ENCODE measurements at places on chromosomes 4 and X.
A peak's percentile ranks its signal among the peaks of the same experiment; 100 is the strongest.

- DNase-seq = no peak
Observed at GRCh38 chr4:56828784-56829535, 7.5 kb upstream of the SPINK2 start.

- no peak for DNase-seq
Observed at GRCh38 chrX:140710710-140711109, 1.2 kb downstream of the LINC00632 start.

DNA sequence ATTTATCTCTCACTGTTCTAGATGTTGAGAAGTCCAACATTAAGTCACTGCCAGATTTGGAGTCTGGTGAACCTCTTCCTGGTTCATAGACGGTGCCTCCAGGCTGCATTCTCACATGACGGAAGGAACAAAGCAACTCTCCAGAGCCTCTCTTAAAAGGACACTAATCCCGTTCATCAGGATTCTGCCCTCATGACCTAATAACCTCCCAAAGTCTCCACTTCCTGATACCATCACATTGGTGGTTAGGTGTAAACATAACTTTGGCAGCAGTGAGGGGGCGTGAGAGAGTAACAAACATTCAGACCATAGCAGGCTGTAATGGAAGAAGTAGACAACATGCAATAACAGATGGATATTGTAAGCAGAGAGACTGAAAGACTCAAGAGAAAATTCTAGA is 388.6 kb downstream of the PDHA2 start:
- no peak for DNase-seq

DNA sequence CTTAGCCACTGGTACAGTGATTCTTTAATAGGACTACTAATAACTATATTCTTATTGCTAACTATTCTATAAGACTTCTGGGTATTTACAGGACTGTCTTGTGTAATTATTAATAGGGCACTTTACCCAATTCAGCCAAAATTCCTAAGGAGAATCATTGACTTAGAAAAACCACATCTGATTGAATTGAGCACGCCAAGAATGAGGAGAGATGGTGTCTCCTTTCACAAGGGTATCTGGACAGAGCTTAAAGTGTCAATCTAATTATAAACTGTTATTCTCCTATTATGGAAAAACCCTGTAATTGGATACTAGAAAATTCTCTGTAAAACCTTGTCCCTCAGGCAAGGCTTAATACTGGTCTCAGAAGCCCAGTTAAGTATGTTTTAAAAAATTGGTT is 111.1 kb upstream of the TLL1 start:
- no peak for DNase-seq

DNA sequence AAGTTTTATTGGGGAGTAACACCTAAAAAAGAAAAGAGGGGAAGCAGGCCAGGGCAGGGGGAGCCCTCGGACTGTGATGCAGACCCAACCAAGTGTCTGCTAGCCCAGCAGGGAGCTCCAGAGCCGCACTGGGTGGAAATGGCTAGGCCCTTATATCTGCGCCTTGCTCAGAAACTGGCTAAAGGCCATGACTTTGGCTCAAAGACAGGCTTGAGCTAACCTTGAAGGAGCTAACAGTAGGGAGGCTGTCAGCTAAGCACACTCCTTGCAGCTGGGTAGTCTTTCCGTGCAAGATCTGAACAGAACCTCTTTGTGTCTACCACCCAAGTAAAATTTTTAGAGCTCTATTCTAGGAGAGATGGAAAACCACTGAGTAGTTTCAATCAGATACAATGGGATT is 43.0 kb downstream of the SEPSECS start:
- DNase-seq = no peak

DNA sequence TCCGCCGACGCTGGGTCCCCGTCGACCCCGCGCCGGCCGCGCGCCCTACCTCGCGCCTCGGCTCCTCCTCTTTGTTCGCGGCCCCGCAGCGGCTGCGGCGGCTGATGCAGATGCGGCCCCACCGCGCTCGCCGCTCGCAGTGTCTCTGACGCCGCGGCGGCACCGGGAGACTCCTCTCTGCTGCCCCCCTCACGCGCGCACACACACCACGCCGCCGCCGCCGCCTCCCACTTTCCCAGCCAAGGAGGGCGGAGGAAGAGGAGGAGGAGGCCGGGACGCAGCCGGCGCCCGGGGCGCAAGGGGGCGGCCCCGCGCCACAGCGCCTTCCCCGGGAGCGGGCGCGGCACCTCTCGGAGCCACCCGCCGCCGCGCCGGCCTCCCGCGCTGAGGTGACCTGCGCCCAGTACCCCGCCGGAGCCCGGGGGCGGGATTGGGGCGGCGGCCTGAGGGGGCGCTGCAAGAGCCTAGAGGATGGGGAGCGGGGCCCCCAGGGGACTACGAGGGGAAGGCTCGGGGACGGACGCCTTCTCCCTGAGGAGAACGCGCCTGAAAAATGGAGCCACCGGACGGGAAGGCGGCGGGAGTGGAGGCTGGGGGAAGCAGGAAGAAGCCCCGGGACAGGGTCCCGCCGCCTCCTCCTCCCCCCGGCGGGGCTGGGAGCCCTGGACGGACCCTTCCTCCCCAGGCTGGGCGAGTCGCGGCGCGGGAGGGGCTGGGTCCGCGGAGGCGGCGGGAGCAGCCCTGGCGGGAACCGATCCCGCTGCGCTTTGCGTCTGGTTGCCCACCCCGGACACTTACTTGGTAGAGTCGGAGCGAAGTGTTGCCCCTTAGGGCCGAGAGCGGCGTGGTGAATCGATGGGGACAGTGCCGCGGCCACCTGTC is at the start of gene SH3RF1:
SH3RF1 (minus strand) TSS at position 147 of the 882 bp plus-strand sequence. CDS start 1,744 bp downstream, outside the sequence.
- DNase-seq = peak; percentile 65

- DNase-seq = no peak
Observed at GRCh38 chr4:54402880-54403480, 173.9 kb downstream of the PDGFRA start.

DNA sequence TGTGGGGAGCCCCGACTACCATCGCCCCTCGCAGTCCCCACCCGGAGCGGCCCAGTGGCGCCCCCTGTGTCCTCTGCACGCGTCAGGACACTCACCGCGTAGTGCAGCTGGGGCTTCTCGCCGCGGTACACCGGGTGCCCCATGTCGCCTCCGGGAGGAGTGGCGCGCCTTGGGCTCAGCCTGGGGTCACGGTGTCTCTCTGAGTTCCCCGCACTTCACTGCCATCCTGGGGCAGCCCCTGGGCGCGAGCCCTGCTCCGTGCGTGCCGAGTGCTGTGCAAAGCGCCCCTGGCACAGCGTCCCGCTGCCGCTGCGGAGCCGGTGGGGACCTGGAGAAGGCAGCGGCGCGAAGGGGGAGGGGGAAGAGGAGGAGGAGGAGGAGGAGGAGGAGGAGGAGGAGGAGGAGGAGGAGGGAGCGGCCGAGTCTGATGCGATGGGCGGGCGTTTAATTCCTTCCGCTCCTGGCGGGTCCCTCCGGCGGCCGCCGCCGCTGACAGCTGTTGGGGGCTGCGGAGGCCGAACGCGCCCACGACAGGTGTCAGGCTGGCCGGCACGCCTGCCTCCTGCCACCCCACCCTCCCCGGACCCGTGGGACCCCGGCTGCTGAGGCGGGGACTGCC is 134.3 kb downstream of the AMELX start:
- no peak for DNase-seq
